ENCODE measurements at places on chromosomes 1 and 21. TPM values are rescaled to one million over a fixed set of nuclear protein-coding genes. Genes with fewer than 3 reads are reported as not detected.

The TMPRSS3 gene
- total RNA-seq, result 81.0 TPM

The CLCA4 gene
- total RNA-seq, result not detected

The BRDT gene
- total RNA-seq, result not detected

The TMOD4 gene
- 1.0 TPM for total RNA-seq

The S100A2 gene
- total RNA-seq, result 0.44 TPM

The PLA2G2C gene
- total RNA-seq, result 0.30 TPM

- DNase-seq, result peak; percentile 9
- no peak overlapping the region for H3K4me3 ChIP-seq
- no peaks in the 10 kb centered on the region for H3K36me3 ChIP-seq
- H3K27ac ChIP-seq, result no peak overlapping the region
- H3K4me1 ChIP-seq, result peaks cover 5% of the 10 kb centered on the region
- H3K27me3 ChIP-seq, result peaks cover 6% of the 10 kb centered on the region
These were observed 62.5 kb downstream of the WNT9A start for GRCh38 chr1:227885135-227885647.

DNA sequence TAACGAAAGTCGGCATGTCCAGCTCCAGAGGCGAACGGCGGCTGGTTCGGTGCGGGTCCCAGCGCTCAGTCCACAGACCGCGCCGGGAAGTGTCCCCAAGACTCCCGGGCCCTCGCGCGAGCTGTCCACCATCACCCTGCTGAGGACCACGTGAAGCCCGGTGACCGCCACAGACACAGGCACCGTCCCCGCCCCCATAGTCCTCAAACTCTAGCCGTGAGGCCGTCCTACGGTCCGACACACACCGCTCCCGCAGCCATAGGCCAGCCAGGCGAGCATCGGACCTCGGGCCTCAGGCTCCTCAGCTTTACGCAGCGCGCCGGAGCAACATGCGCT, 535 bp downstream of the SETD4 start:
- peak overlapping the region; percentile 98 for H3K27ac ChIP-seq
- H3K27me3 ChIP-seq, result no peaks in the 10 kb centered on the region
- H3K36me3 ChIP-seq, result peaks cover 36% of the 10 kb centered on the region
- DNase-seq, result no peak
- H3K4me1 ChIP-seq, result peaks cover 15% of the 10 kb centered on the region
- peak overlapping the region; percentile 91 for H3K4me3 ChIP-seq

DNA sequence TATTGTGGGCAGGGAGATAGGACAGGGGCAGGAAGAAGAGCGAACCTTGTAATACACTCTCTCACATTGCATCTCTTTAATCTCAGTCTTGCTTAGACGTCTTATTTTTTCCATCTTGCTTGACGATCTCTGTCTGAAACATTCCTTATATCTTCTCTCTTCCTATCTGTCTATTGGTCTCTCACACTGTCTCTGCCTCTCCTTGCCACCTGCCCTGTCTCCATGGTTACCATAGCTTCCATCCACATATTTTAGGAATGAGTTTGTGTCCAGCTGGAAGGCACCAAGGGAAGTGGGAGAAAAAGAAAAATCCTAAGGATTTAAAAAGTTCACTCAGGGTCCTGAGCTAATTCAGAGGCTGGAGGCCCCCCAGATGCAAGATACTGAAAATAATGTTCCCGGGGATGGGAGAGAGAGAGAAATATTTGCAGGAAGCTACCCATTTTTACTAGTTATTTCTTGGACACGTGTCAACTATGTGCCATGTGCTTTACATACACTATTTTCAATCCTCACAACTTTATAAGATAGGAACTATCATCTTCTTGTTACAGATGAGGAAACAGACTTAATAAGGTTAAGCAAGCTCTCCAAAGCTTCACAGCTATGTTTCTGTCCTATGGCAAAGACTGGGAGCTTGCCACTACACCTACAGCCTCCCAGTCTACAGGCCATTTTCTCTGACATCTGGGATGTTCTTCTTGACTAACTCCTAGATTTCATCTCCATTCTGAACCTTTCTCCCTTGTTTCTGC, 933 bp downstream of the ANKRD34A start:
- peak overlapping the region; percentile 90 for H3K4me3 ChIP-seq
- peak overlapping the region; percentile 81 for H3K27ac ChIP-seq
- peaks cover 48% of the 10 kb centered on the region for H3K4me1 ChIP-seq
- H3K36me3 ChIP-seq, result peaks cover 16% of the 10 kb centered on the region
- no peak for DNase-seq

DNA sequence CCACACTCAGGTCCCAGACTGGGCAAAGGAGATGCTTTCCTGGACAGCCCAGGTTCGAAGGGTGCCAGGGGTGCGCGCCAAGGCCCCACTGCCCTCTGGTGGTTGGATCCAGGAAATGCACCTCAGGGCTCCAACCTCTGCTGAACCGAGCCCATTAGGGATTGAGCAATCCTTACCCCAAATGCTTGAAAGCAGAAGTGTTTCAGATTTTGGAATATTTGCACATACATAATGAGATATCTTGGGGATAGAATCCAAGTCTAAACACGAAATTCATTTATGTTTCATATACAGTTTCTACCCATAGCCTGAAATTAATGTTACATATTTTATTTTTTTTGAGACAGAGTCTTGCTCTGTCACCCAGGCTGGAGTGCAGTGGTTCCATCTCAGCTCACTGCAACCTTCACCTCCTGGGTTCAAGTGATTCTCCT, 57.4 kb downstream of the SLC9A1 start:
- H3K27ac ChIP-seq, result no peak overlapping the region
- peak; percentile 66 for DNase-seq
- H3K4me1 ChIP-seq, result peaks cover 2% of the 10 kb centered on the region
- peaks cover 3% of the 10 kb centered on the region for H3K36me3 ChIP-seq
- no peak overlapping the region for H3K4me3 ChIP-seq

DNA sequence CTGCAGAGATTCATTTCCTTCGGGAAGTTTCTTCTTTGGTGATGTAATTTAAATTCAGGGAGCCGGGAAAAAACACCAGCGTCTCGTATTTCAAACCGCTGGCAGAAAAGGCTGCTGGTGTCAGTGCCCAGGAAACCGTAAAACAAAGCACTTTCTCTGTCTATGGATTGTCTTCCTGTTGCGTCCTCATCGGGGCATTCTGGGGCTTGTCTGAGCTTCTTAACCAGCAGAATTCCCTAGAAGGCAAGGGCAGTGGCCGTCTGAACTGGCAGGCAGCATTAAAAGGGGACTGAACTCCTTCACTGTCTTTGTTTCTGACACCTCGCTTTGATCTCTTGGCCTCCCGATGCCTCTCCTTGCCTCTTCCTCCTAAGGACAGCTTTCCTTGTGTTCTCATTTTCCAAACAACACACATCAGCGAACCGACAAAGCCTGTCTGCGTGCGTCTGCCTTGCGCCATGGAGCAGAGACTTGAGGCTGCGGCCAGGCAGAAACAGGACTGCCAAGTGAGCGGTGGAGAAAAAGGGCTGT, 391.6 kb upstream of the VAMP3 start:
- no peak overlapping the region for H3K27ac ChIP-seq
- H3K4me1 ChIP-seq, result no peaks in the 10 kb centered on the region
- H3K27me3 ChIP-seq, result peaks cover 8% of the 10 kb centered on the region
- no peaks in the 10 kb centered on the region for H3K36me3 ChIP-seq

DNA sequence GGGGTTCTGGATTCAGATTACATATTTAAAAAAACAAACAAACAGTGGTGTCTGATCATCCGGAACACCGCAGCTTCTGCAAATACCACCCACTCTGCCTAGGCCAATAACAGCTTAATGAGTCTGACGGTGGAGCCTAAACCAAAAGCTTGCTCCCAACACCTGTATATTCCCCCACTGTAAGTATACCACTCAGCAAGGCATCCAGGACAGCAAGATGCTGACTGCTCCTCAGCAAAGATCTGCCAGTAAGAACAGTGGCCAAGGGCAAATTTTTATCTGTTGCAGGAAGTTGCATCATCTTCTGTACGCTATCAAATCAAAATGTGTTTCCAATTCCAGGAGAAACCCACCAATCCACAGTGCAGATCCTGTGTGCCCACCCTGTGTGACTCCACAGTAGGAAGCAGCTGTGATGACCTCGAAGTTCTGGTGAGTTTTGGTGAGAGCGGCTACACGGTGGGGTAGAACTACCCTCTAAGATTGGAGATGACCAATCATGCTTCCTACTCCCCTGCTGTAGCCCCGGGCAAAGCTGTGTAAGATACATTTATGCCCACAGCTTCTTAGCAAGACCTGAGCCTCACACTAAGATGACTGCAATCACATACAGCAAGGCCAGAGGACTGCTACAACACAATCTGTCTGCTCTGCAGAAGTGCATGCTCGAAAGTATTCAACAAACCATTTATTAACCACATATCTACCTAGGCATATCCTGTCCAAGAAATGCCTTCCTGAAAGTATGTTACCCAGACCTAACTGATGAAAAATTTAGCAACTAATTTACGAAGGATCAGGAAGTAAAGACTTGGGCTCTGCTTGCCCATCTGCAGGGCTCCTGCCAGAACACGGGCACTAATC, 30.5 kb downstream of the SIPA1L2 start:
- H3K4me3 ChIP-seq, result no peak overlapping the region
- no peak overlapping the region for H3K27ac ChIP-seq
- no peaks in the 10 kb centered on the region for H3K36me3 ChIP-seq
- H3K27me3 ChIP-seq, result no peaks in the 10 kb centered on the region
- H3K4me1 ChIP-seq, result peaks cover 30% of the 10 kb centered on the region

- H3K27ac ChIP-seq, result no peak overlapping the region
- peaks cover 14% of the 10 kb centered on the region for H3K4me1 ChIP-seq
- no peak overlapping the region for H3K4me3 ChIP-seq
These were observed 20.7 kb downstream of the GPR157 start for GRCh38 chr1:9108056-9108665.

GRCh38 chr1:161133220-161133740, 813 bp upstream of the DEDD start:
- no peak overlapping the region for H3K27ac ChIP-seq
- DNase-seq, result no peak
- H3K36me3 ChIP-seq, result peaks cover 33% of the 10 kb centered on the region
- H3K4me3 ChIP-seq, result no peak overlapping the region
- peaks cover 32% of the 10 kb centered on the region for H3K4me1 ChIP-seq

DNA sequence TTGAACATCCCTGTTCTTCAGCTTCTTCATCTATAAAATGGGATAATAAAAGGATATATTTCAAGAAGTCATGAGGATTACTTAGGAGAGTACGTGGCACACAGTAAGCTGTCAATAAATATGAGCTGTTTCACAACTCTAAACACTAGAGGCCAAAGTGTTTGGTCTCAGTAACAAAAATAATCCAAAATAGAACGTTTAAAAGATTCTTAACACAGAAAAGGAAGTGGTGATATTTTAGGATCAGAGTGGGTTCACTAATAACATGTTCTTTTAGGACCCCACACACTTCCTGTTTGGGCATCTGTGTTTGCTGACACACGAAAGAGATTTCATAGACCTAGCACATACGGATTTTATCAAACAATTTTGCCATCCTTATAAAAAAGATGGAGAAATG, 32.9 kb downstream of the TNFSF18 start:
- DNase-seq, result no peak
- H3K4me3 ChIP-seq, result no peak overlapping the region
- no peaks in the 10 kb centered on the region for H3K4me1 ChIP-seq

- DNase-seq, result peak; percentile 71
- H3K4me1 ChIP-seq, result peaks cover 12% of the 10 kb centered on the region
- no peak overlapping the region for H3K27ac ChIP-seq
- H3K4me3 ChIP-seq, result no peak overlapping the region
These were observed 81.7 kb upstream of the ZNF648 start for GRCh38 chr1:182143154-182143657.

GRCh38 chr1:6785728-6786505, 663 bp downstream of the CAMTA1 start:
- H3K27ac ChIP-seq, result peak overlapping the region; percentile 95
- peaks cover 39% of the 10 kb centered on the region for H3K4me1 ChIP-seq
- DNase-seq, result peak; percentile 24

DNA sequence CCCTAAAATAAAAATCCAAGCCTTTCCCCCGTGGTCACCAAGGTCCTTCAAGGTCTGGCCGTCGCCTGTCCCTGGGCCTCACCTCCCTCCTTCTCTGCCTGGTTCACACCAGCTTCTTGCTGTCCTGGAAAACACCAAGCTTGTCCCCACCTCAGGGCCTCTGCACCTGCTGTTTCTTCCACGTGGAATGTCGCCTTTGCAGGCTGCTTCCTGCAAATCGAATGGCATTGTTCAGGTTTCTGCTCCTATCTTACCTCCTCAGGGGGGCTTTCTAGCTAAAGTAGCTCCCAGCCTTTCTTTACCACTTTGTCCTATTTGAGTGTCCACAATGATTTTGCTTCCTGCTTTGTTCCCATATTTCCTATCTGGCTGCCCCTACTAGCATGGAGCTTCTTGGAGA, 3.3 kb upstream of the CASZ1 start:
- peaks cover 3% of the 10 kb centered on the region for H3K4me1 ChIP-seq
- no peak overlapping the region for H3K27ac ChIP-seq
- no peak for DNase-seq
- H3K27me3 ChIP-seq, result peaks cover 70% of the 10 kb centered on the region

- no peak overlapping the region for H3K27ac ChIP-seq
- H3K36me3 ChIP-seq, result peaks cover 7% of the 10 kb centered on the region
- no peaks in the 10 kb centered on the region for H3K27me3 ChIP-seq
These were observed 54.7 kb downstream of the NTPCR start for GRCh38 chr1:233005156-233005555.

DNA sequence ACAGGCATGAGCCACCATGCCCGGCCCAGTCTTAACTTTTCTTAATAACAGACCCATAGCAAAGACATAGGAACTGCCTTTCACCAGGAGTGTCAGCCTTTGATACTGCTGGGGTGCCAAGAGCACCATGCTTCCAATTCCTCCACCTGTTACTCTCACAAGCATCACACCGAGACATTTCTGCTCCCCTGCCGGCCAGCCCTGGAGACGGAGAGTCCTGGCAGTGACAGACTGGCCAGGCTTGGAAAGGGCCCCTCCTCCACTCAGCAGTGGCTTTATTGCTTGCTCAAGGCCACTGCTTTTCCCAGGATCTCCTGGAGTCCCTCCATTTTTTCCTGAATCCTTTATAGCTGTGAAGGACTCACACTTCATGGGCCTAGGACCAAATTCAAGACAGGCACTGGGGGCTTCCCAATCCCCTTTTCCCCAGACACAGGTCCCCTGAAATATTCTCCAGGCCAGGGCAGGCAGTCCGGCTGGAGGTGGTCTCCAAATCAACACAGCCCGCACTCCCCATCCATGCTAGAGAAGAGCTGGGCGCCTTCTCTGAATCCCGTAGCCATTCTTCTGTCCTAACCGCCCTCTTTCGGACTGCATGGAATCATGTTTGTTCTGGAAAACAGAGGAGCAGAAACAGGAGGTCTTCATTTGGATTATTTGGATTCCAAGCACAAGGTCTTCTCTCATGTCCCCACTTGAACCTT, 25.5 kb upstream of the PTPRF start:
- DNase-seq, result no peak
- H3K4me3 ChIP-seq, result no peak overlapping the region
- H3K36me3 ChIP-seq, result no peaks in the 10 kb centered on the region
- H3K27ac ChIP-seq, result no peak overlapping the region

- H3K4me1 ChIP-seq, result no peaks in the 10 kb centered on the region
- no peak for DNase-seq
- H3K36me3 ChIP-seq, result no peaks in the 10 kb centered on the region
- H3K27ac ChIP-seq, result no peak overlapping the region
These were observed 740.6 kb downstream of the RWDD3 start for GRCh38 chr1:95974586-95974985.

DNA sequence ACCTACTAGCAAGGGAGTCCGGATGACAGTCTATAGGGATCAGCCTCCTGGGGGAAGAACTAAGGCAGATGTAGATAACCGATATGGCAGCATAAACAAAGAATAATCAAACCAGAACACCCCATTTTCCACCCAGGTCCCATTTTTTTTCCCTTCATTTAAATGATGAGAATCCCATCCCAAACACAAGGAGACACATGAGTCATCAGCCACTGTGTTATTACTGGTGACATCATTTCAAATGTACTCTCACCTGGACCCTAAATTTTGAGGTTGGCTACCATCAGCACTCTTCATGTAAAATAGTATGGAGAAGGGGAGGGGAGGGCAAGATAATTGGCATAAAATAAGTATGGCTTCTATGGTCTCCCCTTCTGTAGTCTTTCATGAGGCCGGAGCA, 108.9 kb upstream of the GUCA2B start:
- no peak overlapping the region for H3K4me3 ChIP-seq
- no peaks in the 10 kb centered on the region for H3K4me1 ChIP-seq
- peaks cover 14% of the 10 kb centered on the region for H3K27me3 ChIP-seq
- H3K27ac ChIP-seq, result no peak overlapping the region
